ENCODE measurements at places on chromosomes 11 and 22. TPM values are rescaled to one million over a fixed set of nuclear protein-coding genes. Genes with fewer than 3 reads are reported as not detected.

DNA sequence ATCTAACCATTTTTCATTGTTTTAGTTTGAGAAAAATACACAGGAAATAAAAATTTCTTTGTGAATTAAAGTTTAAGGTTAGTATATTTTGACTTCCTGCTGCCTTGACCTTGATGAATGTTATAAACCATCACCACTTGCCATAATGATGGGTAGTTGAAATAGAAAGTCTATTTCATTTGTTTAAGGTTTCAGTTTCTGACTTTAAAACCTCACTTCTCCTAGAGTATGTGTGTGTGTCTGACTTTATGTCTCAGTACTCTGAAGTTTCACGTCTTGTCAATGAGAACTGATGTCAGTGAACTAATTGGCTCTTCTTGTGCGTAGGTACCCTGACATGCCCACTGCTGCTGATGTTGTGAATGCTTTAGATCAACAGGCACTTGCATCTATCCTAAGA is 188.2 kb downstream of the METTL15 start:
- no peak for DNase-seq

DNA sequence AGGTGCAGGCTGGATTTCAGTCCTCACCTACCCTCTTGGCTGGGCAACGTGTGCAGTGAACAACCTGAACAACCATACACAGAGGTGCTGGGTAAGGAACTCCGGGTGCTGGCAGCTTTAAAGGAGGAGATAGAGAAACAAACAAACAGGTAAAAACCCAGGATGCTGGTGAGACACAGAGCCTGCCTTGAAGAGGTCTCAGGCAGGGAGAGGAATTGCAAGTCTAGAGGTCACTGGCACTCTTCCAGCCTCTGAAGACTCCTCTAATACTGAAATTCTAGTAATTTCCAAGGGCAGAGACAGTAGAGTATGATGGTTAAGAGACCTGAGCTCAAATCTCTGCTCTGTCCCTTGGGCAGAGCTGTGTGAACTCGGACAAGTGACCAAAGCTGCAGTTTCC is 192.5 kb downstream of the CEP164 start:
- DNase-seq = no peak

DNA sequence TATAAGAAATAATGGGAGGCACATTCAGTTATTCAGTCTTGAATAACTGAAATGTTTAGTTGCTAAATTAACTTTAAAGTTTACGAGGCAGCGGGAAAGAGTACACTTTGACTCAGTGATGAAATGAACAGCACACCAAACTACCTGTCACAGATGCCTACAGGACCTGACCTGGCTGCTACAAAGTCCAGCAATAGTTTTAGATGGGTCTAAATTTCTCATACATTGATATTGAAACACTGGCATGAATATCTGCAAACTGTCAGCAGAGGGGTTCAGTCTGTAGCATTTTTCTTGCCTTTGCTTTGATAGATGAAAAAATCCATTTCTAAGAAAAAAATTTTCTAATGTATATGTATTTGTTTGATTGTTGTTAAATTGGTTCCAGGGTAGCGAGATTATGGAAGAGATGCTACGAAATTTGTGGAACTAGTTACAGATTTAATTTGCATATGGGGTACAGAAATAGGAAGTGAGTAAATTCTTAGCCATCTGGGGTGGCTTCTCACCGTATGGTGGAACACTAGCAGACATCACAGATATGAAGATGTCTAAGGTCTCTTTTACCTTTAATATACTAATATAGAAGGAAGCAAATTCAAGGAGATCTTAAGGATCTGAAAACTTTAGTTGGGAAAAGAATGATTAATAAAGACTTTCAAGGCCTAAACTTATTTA is 20.8 kb upstream of the GAB2 start:
- no peak for DNase-seq

DNA sequence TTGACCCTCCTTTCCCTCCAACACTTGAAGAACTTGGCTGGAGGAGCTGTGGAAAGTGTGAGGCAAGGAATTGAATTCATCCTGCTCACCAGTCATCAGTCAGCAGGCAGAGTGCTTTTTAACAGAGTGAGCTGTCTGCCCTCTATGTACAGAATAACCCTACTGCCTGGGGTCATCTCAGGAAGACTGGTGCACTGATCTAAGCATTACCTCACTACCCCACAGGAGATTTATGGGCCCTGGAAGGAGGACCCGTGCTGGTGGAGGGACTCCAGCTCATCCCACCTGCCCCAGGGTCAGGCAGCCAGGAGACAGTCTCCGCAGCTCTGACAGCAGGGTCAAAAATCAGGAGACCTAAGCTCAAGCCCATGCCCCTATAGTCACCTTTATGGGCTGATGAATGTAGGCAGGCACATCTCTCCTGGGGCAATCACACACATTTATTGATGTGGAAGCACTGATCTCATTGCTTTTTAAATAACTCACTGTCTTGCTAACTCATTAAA is 270.8 kb upstream of the SESN3 start:
- DNase-seq = peak; percentile 43

DNA sequence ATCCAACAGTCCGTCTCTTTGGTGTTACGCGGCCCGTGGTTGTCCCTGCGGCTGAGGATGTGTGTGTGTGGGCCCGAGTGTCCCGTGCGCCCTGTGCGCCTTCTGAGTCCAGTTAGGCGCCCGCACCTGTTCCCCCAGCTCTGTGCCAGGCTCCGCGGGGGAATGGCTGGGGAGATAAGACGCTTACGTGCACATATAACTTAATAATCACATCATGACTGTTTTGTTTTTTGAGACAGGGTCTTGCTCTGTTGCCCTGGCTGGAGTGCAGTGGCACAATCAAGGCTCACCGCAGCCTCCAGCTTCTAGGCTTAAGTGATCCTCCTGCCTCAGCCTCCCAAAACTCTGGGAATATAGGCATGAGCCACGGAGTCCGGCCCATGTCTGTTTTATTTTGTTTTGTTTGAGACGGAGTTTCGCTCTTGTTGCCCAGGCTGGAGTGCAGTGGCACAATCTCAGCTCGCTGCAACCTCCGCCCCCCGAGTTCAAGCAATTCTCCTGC is 817 bp downstream of the ARL2 start:
- DNase-seq = no peak

- DNase-seq = no peak
Measured at GRCh38 chr22:33952776-33953175, 32.5 kb upstream of the LARGE1 start.

- peak; percentile 44 for DNase-seq
Measured at GRCh38 chr11:77407613-77408012, 66.3 kb downstream of the PAK1 start.

DNA sequence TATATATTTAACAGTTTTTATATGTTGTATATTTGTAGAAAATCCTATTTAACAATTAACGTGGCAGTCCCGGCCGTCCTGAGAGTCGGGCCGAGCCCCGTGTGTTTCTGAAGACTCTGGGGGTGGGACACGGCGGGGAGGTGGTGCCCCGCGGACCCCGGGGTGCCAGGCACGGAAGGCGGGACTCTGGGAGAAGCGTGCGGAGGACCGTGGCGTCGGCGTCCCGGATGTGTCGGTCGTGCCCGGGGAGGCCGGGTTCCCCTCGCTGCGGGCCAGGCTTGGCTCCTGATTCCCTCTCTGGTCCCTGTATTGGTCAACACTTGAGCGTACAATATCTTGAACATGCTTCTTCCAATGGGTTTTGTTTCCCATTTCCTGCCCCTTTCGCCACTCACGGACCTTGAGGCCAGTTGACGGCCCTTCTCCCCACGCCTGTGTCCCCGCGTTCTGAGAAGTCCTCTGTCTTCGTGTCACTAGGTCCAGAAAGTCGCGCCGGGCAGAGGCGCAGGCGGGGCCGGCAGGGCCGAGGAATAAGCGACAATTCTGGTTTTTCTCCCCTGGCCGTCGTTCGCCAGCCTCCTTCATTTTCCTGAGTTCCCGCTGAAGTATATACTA is 1076.7 kb downstream of the BRD1 start:
- DNase-seq = no peak

- DNase-seq = no peak
Measured at GRCh38 chr11:112539741-112540140, 279.1 kb upstream of the PLET1 start.

- DNase-seq = no peak
Measured at GRCh38 chr11:123616505-123617198, 37.8 kb downstream of the SCN3B start.

DNA sequence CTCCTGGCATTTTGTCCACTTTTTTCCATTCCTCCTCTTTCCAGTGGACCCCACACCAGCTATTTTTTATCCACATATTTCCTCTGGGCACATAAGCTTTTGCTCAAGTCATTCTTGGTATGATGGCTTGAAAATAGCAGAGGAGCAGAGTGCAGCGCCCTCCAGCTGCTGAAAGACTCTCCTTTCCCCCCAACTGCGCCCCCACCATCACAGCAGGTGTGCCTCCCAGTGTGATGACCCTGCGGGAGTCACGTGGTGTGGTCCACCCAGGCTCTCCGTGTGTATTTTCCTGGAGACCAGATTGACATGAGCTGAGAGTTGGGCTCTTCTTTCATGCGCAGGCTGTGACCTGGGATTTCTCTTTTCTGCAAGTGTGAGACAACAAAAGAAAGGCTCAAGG is 1241.6 kb downstream of the TBC1D22A start:
- no peak for DNase-seq

- DNase-seq = no peak
Measured at GRCh38 chr22:46099740-46100139, 50.6 kb upstream of the PPARA start.

DNA sequence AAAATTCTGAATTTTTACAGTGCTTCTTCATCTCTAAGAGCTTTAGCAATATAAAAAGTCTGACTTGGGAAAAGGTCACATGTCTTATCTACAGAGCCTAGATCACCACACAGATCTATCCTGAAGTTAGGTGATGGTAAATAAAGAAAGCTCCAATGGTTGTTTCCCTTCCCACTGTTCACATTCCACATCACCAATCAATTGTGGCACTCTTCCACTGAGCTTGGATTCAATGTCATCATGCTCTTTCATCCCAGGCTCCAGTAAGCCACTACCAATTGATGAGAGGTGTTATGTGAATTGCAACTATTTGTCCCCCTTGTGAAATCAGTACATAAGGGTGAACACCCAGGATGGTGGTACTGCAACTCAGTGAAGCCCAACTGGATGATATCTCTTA is 47.8 kb downstream of the ALG9 start:
- no peak for DNase-seq

DNA sequence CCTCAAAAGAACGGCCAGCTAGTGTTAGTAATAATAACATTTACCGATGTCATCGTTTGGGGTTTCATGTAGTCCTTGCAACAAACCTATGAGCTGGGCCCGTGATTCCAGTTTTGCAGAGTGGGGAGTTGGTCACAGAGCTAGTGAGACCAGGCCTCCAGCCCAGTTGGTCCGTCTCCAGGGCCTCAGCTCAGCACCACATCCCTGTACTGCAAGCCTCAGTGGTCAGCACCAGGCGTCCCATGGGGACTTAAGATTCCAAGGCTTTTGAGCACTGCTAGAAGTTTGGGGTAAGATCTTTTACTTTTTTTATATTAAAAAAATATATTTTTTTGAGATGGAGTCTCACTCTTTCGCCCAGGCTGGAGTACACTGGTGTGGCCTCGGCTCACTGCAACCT is 1.1 kb upstream of the TSGA10IP start:
- DNase-seq = no peak

GRCh38 chr22:35834061-35834460 is 116.4 kb downstream of the APOL5 start:
- no peak for DNase-seq

DNA sequence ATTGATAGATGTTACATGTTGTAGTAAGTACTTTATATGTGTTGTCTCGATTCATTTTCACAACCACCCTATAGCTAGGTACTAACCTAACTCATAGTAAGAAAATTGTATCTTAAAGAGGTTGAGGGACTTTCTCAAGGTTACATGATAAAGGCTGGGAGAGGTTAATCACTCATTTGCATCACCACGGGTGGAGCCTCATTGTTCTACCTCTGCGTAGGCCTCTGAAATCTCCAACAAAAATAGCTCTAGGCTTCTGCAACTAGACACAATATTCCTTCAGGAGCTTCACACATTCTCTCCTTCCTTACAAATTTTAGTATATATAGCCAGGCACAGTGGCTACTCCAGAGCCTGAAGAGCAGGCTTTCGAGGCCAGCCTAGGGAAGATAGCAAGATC is 408.9 kb upstream of the ANO5 start:
- no peak for DNase-seq

DNA sequence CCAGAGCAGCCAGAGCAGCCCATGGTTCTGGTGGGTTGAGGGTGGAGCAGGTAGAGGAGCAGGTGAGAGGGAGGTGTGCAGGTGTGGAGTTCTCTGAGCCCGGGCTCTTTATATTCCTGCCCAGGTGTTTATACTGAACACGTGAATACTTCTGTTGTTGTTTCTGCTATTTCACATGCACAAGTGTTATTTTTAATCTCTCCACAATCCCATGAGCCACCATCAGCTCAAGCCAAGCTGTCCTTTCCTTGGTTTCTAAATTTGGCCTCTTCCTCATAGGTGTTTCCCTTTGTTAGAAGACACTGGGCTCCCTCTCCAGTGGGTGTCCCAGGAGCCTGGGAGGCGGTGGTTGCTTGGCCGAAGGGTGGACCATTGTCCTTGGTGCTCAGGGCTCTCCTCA is at the start of gene KRTAP5-3:
Gene KRTAP5-3 (minus strand): TSS at position 101 of the 400 bp plus-strand sequence. CDS start 78 bp downstream, at position 23.
- no peak for DNase-seq

GRCh38 chr22:46047841-46048595 is 71.1 kb upstream of the WNT7B start:
- DNase-seq = no peak

DNA sequence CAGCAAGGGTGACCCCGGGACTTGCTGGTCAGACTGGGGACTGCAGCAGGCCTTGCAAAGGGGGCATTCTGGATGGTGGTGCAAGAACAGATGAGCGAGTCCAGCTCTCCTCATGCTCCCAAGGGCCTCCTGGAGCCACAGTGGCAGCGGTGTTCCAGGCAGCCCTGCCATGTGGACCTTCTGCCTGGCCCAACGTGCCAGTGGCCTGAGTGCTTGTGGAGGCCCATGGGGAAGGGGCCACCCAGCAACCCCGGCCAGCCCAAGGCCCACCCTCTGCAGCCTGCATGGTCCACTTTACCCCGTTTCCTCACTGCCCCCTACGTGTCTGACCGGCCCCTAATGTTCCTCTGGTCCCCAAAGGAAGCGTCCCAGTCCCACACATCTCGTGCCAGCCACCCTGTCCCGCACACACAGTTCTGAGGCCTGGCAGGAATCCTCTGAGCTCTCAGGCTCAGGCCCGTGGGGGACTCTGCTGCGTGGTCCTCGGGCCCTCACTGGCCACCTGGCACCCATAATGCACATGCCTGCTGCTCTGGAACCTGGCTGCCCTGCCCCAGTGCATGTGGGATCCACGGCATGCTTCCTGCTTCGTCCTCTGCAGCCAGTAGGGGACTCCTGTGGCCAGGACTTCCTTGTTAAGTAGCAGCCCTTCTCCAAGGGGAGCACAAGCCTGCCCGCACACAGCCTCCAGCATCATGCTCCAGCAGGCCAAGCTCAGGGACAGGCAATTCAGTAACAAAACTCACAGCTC is 85.5 kb downstream of the DGCR2 start:
- DNase-seq = no peak

Gene FZD4
- polyA plus RNA-seq = 32.1 TPM

Gene PITPNB
- polyA plus RNA-seq = 38.3 TPM

Gene TNNI2
- polyA plus RNA-seq = 3,747 TPM

Gene GPHA2
- polyA plus RNA-seq = not detected

Gene HEPACAM
- 0.22 TPM for polyA plus RNA-seq

Gene MAJIN
- not detected for polyA plus RNA-seq

Gene P4HA3
- 2.2 TPM for polyA plus RNA-seq

Gene LINC01488
- polyA plus RNA-seq = 0.06 TPM

Gene HTR3B
- 0.09 TPM for polyA plus RNA-seq

Gene MN1
- 17.7 TPM for polyA plus RNA-seq

Gene LIF
- polyA plus RNA-seq = 0.90 TPM

Gene SCUBE1
- polyA plus RNA-seq = 0.10 TPM

Gene CCDC15
- polyA plus RNA-seq = 2.7 TPM

Gene GAL
- not detected for polyA plus RNA-seq

Gene DEPDC7
- polyA plus RNA-seq = 17.2 TPM

Gene MYO7A
- 4.8 TPM for polyA plus RNA-seq

Gene KLHDC7B
- polyA plus RNA-seq = not detected

Gene MS4A15
- not detected for polyA plus RNA-seq
